ENCODE measurements at places on chromosomes 1 and 21.

DNA sequence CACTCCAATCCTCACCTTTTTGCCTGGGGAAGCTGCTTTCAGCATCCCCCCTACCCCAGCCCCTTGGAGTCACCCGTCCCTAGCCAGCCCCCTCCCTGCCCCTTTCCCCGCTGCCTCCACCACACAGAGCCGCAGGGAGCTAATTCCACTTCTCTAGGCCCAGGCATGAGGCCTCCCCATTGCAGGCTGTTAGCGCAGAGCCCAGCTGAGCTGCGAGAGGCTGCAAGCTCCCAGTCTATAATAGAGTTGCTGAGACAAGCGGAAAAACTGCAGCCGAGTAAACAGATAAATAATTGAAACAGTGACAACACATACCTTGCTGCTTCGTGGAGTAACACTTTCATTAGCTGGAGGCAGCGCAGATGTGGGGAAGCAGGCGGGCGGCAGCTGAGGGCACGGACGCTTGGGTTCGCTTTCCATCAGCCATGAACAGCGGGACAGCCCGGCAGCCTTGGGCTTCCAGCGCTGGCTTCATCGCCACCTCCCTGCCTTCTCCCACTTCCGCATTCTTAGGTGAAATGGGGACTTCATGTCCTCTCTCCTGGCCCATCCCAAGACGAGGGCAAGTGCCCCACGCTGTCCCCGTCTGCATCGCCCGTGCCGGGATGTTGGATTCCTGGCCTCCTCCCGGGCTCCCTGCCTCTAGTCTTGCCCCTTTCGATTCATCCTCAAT lies 183.3 kb downstream of the IGSF21 start:
- DNase-seq: no peak

DNA sequence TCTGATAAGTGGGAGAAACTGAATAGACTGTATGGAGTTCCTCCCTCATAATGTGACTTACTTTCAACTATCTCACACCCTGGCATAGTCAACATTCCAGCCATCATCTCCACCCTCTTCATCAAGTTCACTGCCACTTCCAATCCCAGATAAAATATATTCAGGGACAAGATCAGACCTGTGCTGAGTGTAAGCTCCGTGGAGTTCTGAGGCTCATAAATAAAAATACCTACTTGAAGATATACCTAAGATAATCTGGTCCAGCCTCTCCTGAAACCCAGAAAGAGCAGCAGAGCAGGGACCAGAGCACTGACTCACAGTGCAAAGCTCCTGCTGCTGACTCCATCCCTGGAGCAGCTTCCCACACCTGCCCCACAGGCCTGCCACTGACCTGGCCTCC lies 1.7 kb upstream of the LCE7A start:
- DNase-seq: no peak

GRCh38 chr1:40187399-40187798 lies 26.2 kb downstream of the RLF start:
- DNase-seq: no peak

DNA sequence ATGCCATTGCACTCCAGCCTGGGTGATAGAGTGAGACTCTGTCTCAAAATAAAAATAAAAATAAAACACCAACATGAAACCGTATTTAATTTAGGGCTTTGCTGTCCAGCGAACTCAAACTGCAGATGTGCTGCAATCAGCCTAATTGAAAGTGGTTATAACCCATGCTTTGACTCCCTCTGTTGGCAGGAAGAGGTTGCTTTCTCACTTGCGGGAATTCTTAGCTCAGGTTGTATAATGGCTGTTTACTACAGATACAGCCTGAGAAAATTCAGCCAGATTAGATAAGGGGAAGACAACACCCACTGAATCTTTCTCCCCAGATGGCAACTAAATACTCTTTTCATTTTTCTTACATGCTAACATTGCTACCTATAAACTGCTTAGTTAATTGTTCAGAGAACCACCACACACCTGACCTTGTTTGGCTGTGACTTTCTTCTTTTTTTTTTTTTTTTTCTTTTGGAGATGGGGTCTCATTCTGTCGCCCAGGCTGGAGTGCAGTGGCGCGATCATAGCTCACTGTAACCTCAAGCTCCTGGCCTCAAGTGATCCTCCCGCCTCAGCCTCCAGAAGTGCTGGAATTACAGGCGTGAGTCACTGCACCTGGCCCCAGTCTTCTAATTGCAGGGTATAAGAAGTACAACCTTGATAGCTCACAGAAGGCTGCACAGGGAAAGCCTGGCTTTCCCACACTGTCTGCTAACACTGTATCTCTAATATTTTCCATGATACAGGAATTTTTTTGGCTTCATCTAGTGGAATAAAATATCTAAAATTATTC lies 34.6 kb downstream of the DNTTIP2 start:
- DNase-seq: peak; percentile 44

DNA sequence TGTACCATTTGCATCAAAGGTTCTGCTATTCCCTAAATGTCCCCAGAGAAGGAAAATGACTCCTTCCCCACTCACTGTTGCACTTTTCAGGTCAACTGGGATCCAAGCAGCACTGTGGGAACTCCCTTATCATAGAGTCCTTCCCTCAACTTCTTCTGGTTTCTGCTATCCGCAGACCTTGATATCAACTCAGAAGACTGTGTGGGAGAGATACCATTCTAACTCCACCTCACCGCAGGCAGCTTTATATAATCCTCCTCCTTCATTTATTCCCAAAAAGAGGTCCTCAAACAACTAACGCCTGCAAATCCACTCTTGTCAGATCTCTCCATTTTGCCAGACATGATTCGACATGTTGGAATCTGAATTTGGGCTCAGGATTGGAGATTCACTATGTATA lies 27.3 kb downstream of the LHX9 start:
- no peak for DNase-seq

GRCh38 chr1:1869469-1869868 lies 21.4 kb downstream of the GNB1 start:
- no peak for DNase-seq

DNA sequence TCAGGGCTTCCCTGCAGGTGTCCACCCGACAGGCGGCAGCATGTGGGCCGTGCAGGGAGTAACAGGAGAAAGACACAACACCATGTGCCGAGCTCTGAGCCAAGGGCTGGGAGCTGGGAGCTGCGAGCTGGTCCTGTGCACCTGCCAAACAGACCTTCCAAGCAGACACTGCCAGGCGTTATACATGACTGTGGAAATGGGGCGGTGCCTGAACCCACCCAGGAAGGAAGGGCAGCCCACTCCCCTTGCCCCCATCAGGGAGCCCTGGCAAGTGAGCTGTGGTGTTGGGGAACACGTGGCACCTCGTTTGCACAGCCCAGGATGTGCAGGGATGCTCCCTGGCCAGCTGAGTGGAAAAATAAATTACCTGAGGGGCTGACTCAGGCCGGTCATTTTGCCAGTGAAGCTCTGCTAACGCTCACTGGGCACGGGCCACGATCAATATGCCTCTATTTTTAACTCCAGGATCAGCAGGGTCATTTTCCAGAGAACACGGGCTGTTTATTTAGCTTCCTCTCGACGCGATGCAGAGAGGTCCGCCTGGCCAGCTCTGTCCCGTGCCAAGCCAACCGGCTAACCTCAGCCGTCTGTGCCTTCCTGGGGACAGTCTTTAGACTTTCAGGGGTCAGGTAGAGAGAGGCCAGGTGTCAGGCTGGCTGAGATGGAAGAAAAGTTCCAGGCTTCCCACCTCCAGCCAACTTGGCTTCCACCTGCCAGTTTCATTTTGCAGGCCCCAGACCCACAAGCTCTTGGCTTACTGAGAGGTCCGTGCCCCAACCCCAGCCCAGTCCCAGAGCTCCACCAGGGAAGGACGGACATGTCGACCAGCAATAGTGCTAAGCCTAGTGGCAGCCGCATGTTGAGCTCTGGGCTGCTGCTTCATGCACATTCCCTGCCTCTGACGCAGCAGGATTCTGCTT lies 196.7 kb upstream of the VAMP3 start:
- DNase-seq: no peak

DNA sequence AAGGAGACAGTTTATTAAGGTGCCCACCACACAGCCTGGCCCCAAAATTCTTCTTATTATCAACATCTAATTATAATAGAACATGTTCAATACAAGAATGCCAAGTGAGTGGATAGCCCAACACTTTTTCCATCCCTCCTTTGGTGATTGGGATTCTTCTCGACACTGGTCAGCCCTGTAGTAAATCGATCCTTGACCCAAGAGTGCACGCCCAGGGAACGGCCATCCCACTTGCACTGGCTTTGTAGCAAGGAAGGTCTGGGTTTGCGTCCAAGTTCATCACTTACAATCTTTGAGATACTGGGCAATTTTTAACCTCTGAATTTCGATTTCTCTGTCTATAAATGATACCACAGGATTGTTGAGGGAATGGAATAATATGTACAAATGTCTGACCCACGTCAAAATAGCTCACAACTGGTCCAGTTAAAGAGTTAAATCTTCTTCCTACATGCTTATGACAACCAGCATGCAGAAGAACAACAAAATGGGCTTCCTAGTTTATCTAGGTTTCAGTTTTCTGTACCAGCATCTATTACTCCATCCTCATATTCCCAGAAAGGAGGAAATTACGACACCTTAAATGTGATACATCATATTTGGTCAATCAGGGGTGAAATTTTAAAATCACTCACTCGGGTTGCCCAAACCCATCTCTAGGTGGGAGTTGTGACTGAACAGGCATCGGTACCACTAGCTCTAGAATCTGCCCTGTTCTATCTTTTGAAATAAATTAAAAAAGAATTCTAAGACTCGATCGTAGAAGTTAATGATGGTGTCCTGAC lies 161.8 kb downstream of the CLIC6 start:
- no peak for DNase-seq

All from NCI-H774 (cell line).